ENCODE measurements at places on chromosomes 5 and 9.

- no peak for DNase-seq
These were observed 114.2 kb upstream of the ITGA1 start for GRCh38 chr5:52673495-52673894.

DNA sequence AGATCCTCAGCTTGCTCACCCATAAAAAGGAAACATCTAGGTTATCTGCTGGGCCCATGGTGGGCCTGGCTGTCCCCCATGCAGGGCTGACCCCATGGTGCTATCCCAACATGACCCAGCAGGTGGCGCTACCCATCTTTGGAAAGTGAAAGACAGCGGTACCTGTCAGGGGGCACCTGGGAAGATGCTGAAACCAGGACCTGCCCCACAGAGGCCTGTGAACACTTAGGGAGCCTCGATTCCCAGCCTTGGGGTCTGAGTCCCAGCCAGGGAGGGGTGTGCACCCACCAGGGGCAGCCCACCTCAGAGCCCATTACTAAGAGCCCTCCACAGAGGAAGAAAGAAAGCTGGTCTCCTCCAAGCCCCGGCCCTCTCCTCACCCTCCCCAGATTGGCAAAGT lies 46.6 kb upstream of the IPPK start:
- no peak for DNase-seq

DNA sequence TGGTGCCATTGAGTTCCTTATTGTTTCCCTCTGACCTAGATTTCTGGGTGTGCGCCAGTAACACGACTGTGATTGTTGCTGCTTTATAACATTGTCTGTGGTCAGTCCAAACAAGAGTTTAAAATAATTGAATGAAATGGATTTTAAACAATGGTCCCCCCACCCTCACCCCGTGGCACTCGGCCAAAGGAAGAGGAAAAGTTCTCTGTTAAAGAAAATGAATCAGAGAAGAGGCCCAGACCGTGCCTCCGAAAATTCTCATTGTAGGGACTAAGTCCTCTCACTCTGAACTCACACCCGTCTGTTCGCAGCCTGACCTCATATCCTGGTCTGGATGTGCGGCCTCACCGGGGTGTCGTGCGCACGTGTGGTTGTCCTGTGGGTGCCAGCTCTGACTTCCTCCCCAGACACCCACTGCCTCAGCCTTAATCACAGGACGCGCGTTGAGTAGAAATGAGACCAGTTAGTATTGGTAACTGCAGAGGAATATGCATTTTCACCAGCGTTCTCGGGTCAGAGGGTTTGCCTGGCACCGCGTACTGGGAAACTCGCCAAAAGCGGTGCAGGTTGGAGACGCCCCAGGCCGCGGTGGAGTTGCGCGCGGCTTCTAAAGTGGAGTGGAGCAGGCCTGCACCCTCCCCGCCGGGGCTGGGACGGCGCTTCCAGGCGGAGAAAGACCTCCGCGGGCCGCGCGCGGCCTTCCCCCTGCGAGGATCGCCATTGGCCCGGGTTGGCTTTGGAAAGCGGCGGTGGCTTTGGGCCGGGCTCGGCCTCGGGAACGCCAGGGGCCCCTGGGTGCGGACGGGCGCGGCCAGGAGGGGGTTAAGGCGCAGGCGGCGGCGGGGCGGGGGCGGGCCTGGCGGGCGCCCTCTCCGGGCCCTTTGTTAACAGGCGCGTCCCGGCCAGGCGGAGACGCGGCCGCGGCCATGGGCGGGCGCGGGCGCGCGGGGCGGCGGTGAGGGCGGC lies at the start of gene ABL1:
TSS of gene ABL1 (plus strand) at position 884 of the 966 bp plus-strand sequence. CDS start 193 bp downstream, outside the sequence.
- DNase-seq, result peak; percentile 7

- no peak for DNase-seq
These were observed 22.3 kb upstream of the TTLL11 start for GRCh38 chr9:122115176-122116035.

Measured in CMK (cell line).